ENCODE measurements at places on chromosomes 11 and 22.

GRCh38 chr11:77560605-77561004, 29.1 kb upstream of the AQP11 start:
- DNase-seq: no peak

- DNase-seq: no peak
These were observed 339.0 kb downstream of the METTL15 start for GRCh38 chr11:28447226-28447625.

DNA sequence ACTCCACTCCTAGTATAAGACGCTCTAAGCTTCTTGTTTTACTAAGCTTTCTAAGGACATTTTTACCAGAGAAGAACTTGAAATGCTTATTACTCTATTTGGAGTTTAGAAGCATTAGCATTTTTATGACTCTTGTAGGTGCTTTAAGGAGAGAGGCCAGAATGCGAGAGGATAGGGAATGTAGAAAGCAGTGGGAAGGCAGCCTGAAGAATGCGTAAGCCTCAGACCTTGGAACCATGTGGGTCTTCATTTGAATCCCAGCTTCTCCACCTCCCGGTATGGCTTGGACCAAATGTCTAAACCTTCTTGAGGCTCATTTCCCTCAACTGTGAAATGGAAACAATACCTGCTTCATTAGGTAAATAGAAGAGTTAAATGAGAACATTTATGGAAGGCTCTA, 60.0 kb upstream of the AMOTL1 start:
- no peak for DNase-seq

DNA sequence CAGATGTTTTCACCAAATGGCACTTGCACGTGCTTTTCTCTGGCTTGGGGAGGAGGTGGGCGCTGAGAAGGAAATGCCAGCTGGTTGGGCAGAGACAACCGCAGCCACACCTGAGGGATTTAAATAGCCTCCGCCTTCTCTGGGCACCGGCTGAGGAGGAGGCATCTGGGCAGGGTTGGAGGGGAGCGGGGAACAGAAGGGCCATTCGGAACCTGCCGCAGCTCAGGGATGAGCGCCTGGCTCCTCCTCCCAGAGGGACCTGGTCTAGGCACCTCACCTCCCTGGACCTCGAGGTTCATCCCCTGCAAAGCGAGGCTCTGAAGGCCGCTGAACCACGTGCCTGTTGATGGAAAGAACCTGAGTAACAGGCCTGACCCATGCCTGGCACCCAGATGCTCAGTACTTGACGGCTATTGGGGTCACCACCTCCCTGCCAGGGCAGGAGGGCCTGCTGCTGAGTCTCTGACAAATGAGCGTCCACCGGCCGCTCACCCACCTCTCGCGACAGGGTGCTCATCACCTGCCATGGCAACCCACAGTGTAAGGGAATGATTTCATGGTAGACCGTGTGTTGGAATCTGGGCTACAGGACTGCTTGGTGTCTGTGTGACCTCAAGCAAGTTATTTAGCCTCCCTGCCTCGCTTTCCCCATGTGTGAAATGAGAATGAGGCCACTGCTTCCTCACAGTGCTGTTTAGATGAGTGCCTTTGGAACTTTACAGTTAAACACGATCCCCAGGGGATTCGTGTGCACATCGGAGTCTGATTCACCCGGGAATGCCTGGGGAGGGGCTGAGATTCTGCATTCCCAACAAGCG, 2.0 kb upstream of the KDELR3 start:
- DNase-seq: no peak

- DNase-seq: no peak
These were observed 168.6 kb downstream of the FAT3 start for GRCh38 chr11:92393218-92393617.

- peak; percentile 41 for DNase-seq
These were observed 10.0 kb upstream of the MFRP start for GRCh38 chr11:119356349-119357031.

DNA sequence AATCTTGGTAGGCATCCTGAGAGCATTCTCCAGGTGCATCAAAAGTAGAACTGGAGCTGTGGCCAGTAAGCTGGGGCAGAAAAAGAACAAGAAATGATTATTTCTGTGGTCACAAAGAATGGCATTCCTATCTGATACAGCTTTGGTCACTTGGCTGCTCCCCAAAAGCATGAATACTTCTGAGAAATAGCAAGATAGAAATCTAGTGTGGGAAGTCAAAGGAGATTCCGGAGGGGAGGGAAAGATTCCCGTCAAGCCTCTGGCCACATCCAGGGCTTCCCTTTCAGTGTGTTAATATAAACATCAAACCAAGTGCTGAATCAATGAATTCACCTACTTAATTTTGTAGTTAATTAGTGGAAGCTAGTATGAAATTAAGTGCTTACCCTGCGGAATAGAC, 1185.4 kb downstream of the LRRC4C start:
- DNase-seq: no peak

- DNase-seq: no peak
These were observed 66.4 kb downstream of the CTTN start for GRCh38 chr11:70464509-70465361.

GRCh38 chr11:35598254-35599125, 19.8 kb upstream of the FJX1 start:
- DNase-seq: no peak

DNA sequence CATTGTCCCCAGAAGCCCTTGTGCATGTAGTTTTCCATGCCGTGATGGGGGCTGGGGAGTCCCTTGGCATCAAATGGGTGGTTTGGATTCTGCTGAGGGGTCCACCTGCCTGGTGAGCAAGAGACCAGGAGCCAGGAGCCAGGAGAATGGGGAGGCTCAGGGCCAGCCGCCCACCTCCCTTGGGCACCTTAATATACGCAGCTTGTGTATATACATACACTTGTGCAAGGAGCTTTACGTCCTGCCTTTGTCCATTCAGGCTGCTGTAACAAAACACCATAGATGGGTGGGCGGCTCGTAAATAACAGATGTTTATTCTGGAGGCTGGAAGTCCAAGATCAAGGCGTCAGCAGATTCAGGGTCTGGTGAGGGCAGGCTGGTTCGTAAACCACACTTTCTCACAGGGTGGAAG, 62.5 kb downstream of the SMIM38 start:
- no peak for DNase-seq

DNA sequence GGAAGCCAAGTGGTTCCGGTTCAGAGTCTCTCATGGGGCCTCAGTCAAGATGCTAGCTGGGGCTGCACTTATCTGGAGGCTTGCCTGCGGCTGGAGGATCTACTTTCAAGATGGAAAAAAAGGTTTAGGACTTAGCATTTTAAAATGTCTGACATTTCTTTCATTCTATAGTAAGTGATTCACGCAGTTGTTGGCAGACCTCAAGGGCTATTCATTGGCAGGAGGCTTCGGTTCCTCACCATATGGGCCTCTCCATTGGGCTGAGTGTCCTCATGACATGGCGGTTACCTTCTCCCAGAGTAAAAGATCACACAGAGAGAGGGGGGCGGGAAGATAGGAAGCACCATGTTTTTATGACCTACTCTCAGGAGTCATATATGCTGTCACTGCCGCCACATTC, 298.0 kb upstream of the PLET1 start:
- DNase-seq: no peak

- no peak for DNase-seq
These were observed 109.8 kb downstream of the CCDC34 start for GRCh38 chr11:27253224-27253623.

DNA sequence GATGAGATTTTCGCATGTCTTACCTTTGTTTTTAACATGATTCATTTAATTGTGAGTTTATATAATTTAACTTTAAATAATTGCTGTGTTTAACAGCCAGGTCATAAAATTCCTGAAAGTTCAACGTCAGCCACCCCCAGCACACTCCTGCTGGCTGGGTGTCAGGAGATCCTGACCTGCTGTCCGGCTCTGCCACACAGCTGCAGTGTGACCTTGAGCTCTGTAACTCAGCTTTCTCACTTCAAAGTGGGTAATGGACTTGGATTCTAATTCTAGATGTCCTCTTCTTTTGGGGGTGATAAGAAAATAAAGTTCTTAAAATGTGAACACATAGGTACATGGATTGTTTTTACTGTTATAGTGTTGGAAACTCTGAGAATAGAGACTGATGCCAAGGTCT, 10.9 kb downstream of the VPS26B start:
- no peak for DNase-seq

DNA sequence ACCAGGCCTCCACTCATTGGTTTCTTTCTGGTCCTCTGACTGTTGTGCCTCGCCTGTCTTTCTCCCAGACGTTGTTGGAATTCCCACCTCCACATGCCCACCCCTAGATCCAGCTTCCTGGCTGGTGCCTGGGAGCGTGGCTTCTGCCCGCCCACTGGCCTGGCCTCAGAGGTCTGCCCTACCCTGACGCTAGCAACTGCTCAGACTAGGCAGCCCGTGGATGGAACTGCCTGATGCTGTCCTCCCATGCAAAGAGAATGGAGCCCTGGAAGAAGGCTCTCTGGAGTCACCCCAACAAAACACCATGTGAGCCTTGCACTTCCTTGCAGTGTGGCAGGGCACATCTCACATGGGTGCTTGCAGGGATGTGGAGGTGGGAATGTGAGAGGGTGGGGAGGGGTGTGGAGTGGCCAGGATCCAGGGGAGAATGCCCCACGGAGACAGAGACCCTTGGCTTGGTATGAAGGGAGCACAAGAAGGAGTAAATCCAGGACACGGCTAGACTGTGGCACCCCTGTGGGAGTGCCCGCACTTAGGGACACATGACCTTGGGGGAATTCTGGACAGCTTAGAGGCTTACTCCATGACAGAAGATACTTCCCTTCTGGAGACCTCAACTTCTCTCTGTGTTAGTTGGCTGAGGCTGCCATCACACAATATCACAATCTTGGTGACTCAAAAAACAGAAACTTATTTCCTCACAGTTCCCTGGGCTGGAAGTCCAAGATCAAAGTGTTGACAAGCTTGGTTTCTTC, 22.5 kb upstream of the ADA2 start:
- DNase-seq: no peak

DNA sequence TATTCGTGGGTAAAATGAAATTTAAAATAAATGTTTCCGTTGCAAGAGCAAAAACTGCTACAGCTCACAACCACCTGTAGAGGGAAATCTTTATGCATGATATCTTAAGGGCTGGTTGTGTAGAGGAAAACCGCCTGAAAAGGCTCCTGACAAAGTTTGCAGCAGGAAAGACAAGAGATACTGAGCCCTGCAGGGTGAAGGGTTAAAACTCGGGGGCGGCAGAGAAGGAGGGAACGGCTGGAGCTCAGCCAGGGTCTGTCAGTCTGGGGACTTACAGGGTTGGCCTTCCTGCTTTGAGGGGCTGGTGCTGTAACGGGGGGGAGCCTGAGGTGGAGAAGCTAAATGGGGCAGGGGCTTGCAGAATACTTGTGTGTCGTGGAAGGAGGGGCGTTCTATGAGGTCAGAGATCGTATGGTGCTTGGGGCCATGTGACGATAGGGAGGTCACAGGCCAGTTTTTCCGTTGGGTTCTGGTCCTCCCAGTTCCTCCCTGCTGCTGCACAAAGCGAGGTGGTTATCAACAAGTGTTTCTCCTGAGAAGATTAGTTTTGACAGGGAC, 122.9 kb upstream of the HSD17B12 start:
- no peak for DNase-seq

DNA sequence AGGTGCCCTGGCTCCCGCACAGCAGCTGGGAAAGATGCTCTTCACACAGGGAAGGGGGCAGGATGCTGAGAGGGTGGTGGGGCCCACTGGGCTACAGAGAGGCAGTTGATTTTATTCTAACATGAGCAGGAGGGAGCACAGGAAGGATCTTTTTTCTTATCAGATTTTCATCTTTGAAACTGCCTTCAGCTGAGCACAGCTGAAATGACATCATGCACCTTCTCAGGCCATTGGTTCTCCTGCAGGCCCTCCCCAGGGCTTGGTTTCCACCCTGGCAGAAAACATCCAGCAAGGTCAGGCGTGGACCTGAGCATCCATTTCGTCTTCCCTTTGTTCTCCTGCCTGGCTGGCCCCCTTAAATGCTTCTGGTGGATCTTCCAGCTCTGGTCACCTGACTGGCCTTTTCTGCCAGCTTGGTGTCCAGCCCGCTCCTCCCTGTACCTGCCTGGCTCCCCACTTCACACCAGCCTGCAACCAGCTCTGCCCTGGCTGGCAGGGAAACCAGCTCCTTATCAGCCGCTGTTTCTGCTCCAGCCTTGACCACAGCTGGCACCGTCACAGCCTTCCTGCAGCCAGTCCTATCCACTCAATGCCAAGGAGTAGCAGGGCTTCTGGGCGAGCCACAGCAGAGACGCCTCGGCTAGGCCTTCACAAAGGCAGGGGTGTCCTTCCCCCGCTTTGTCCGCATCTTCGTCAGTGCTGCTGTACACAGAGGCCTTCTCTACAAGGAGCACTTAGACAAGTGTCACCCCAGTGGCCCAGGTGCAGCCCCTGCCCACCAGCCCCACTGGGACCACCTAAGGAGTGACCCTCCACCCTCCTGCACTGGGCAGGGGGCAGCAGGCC, 36.5 kb downstream of the TOM1 start:
- DNase-seq: no peak

- no peak for DNase-seq
These were observed 152.4 kb upstream of the ZC3H12C start for GRCh38 chr11:109940816-109941215.

- DNase-seq: no peak
These were observed 529.4 kb downstream of the TBC1D22A start for GRCh38 chr22:47291565-47292495.

DNA sequence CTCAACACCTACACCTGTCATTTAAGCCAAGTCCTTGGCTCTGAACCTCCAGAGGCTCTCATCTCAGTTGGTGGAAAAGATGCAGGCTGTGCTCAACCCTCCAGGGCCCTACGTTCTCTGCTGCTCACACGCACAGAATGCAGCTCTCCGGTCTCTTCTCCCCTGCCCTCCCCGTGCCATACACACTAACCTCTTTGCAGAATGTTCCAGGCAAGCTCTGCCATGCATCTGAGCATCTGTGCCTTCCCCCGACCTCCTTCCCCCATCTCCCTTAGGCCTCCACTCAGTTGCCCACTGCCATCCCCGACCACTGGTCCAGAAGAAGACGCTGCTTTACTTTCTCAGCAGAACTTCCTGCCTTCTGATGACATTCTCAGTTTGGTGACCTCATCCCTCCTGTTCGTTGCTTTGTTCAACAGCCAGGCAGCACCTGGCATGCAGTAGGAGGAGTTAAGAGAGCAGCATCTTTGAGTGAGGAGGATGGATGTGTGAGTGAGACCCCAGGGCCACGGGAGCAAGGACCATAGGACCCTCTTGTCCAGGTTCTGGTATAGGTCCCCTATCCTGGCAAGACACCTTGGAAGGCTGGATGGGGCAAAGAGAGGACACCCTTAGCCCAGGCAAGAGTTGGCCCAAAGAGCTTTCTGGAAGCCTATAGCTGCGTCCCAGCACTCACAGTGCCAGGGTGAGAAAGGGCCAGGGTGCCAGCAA, 598.0 kb downstream of the BRD1 start:
- no peak for DNase-seq

- no peak for DNase-seq
These were observed 35.4 kb upstream of the LINC01488 start for GRCh38 chr11:69446108-69446507.

DNA sequence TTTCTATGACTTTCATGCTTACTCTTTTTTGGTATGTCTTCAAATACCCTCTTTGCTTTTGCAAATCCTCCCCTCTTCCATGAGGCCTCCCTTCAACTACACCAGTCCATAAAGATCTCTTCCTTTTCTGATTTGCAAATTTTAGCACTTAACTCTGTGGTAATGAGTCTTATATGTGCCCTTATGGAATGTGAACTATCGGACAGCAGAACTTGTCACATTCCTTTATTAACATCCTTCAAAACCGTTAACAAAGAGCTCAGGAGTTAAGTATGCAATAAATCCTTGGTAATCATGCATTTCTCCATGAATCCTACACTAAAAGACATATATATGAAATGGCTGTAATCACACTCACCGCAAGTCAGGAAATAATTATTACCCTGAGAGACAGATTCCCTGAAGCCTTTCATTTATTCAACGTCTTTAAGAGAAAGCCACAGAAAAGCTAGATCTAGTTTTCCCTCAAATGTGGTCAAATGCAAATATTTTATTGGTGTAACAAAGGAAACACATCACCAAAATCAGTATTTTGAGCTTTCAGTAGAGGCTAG, 7.4 kb downstream of the CLNS1A start:
- no peak for DNase-seq
